Hematopoietic multipotent progenitor cell treated with erythropoietin and hydrocortisone succinate and interleukin-3 and kit ligand, for 4 days (in vitro differentiated cells): ENCODE measurements at places on chromosomes 3 and 15.

DNA sequence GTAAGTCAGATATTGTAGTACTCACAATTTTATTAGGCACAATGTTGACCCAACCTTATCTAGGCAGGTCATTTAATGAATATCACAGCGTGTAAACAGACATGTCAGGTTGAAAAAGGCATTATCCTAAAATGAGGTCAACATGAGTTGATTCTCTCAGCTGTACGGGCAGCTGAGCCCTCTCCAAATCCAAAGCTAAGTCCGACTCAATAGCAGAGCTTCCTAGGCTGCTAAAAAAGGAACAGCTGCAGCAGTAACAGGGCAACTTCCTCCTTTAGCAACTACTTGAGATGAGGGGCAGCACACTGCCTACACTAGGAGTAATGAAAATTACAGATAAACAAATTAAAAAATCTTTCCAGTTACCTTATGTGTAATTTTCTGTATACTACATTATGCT lies 189.2 kb downstream of the CADM2 start:
- peak; percentile 2 for DNase-seq

GRCh38 chr3:133892541-133893231 lies 3.0 kb downstream of the RAB6B start:
- DNase-seq = peak; percentile 98

- DNase-seq = no peak
Measured at GRCh38 chr3:181847276-181847675, 135.6 kb downstream of the SOX2 start.

DNA sequence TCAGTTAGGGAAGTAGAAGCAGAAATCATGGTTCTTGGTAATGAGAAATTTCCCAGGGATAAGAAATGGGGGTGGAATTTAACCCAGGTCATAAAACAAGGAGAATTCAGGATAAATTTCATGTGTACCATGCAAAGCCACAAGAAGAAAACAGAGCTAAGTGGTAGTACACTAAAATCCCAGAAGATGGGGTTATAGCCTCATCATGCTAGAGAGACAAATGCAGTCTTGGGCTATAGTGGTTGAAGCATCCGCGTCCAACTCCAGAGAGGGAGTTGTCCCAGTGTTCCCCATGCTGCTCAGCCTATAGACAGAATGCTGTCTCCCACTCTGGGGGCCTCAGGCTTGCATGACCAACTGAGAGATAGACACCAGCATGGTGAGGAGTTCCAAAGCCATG lies 36.2 kb upstream of the CLRN1 start:
- DNase-seq = peak; percentile 57

- no peak for DNase-seq
Measured at GRCh38 chr15:31271224-31271635, 55.4 kb upstream of the KLF13 start.

- DNase-seq = no peak
Measured at GRCh38 chr15:48501208-48501607, 144.3 kb downstream of the FBN1 start.

- no peak for DNase-seq
Measured at GRCh38 chr3:124292329-124292728, 300.4 kb upstream of the ROPN1 start.

DNA sequence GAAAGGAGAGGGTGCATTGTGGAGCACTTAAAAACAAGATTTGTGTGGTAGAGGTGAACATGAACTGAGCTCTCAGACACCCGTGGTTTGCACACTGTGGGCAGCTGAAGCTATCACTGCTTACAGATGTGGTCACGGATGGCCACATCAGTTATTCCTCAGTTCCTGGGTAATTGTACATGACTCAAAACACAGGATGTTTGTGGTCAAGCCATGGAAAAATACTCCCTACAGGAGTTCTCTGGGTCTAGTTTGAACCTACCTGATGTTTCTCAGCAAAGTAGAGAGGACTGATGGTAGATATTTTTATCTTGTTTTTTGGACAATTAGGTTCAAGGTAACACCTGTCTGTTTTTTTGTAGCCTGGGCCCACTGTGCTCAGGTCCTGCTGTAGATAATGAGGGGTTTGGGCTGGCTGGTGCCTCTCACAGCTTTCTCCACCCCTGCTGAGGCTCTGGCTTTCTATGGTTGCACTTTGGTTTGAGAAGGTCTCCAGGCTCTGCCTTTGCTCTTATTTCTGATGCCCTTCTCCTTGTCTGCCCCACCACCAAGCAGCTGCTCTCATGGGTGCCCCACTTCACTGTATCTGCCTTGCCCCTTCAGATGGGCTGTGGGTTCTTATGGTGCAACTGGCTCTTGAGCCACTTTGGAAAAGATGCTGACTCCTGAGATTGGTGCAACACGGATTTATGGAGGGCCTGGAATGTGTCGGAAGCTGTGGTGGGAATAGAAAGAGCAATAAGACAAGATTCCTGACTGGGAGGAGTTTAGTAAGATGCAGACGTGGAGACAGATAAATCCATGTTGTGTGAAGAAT lies 40.1 kb downstream of the CDCP1 start:
- peak; percentile 48 for DNase-seq

GRCh38 chr3:179929091-179929529 lies 107.6 kb downstream of the PEX5L start:
- peak; percentile 70 for DNase-seq

GRCh38 chr3:110933821-110934426 lies 137.7 kb upstream of the NECTIN3 start:
- no peak for DNase-seq
